Activated CD4-positive, CD25-positive, alpha-beta regulatory T cell treated with anti-CD3 and anti-CD28 coated beads, Interleukin-2, amount 50 U/mL, for 16 hours (primary cell): ENCODE measurements at places on chromosomes 11 and 22.

- no peak for DNase-seq
These were observed 308.3 kb downstream of the RAB38 start for GRCh38 chr11:87866951-87867350.

DNA sequence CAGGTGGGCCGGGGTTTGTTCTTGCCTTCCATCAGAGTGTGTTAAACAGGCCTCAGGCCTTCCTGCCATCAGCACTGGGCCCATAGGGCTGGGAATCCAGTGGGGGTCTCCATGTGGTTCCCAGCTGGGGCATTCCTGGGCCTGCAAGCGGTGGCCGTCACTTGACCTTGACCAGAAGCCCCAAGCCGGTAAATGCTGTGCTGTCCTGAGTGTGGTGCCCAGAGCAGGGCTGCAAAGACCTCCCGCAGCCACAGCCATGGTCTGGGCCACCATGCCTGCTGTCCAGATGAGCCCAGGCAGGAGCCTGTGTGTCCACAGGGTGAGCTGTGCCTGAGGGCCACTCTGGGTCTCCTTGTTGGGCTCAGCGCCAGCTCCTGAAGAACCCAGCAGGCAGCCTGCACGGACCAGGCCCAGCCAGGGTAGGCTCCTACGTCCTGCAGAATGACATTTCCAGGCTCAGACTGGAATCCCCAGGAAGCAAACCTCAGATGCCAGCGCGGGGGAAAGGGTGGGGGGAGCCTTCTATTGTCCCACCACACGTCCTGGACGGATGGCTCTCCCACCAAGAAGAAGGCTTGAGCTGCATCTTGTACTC, 117.3 kb downstream of the KCNQ1OT1 start:
- DNase-seq: no peak

DNA sequence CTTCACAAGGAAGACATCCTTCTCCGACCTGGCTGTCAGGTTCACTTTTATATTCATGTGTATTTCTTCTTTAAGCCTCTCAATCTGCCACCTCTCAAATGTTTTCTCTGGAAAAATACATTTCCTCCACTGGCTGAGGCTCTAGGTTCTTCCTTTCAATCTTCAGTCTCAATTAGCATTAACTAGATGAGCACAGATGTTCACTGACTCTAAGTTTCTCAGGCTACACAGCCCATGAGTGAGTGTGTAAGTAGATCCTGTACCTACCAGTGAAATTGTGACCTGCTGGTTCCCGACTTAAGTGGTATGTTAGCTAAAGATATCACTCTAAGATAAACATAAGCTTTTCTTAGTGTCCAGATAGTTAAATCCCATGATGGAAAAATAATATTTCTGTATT, 206.9 kb downstream of the ADAMTS15 start:
- no peak for DNase-seq

DNA sequence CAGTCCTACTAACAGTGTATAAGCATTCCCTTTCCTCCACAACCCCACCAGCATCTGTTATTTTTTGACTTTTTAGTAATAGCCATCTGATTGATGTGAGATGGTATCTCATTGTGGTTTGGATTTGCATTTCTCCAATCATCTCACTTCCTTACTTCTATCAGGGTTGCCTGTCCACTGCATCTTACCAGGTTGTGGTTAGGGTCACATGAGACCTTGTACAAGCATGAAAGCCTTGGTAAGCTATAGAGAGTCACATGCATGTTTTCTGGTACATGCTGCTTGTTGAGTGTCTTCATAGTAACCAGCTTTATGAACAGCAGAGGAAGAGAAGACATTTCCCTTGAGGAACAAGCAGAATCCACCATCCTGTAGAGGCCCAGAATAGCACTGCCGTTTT, 102.9 kb upstream of the PAX6 start:
- no peak for DNase-seq

- no peak for DNase-seq
These were observed 43.1 kb upstream of the PPARA start for GRCh38 chr22:46107089-46107664.
